ENCODE measurements at places on chromosomes 7 and 10. TPM values are rescaled to one million over a fixed set of nuclear protein-coding genes. Genes with fewer than 3 reads are reported as not detected.

The FAM20C gene
- polyA plus RNA-seq = 32.0 TPM

The NUDT13 gene
- polyA plus RNA-seq = 4.0 TPM

The RPEL1 gene
- polyA plus RNA-seq = not detected

The TDRD1 gene
- 0.13 TPM for polyA plus RNA-seq

The CALHM1 gene
- polyA plus RNA-seq = 0.04 TPM

The TUBB8 gene
- not detected for polyA plus RNA-seq

The SVOPL gene
- polyA plus RNA-seq = not detected

The PYROXD2 gene
- 13.7 TPM for polyA plus RNA-seq

The CUTC gene
- 23.6 TPM for polyA plus RNA-seq

The FOXI2 gene
- polyA plus RNA-seq = 0.47 TPM

The XRCC2 gene
- polyA plus RNA-seq = 3.5 TPM

The AMZ1 gene
- 0.29 TPM for polyA plus RNA-seq

The TMEM140 gene
- polyA plus RNA-seq = 11.6 TPM

The PRLHR gene
- not detected for polyA plus RNA-seq

The CYP3A7 gene
- 0.24 TPM for polyA plus RNA-seq

The PIP gene
- not detected for polyA plus RNA-seq

The ACHE gene
- 67.1 TPM for polyA plus RNA-seq

The GHRHR gene
- polyA plus RNA-seq = 0.54 TPM

The SEPTIN14 gene
- 0.09 TPM for polyA plus RNA-seq

The NEUROD6 gene
- polyA plus RNA-seq = 0.09 TPM

The OR9A2 gene
- polyA plus RNA-seq = not detected

The CDH23 gene
- polyA plus RNA-seq = 4.1 TPM

Measured in forelimb muscle (tissue), 1 donor.